Neural crest cell (in vitro differentiated cells): ENCODE measurements at places on chromosomes 6 and 20.

DNA sequence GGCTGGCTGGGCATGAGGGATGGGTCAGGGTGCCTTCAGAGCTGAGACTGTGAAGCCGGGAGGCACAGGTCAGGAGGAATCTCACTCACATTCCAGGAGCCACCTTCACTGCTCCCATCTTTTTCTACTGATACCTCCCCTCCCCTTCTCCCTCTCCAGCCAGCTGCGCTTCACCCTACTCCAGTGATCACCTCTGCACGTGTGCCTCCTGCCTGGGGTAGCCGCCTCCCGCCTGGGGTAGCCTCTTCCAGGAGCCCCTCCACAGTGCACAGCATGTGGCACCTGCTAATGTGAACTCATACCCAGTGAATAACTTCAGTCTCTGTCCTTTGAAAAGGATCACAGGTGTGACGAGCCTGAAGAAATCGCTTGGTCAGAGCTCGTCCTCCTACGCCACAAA is 232.6 kb downstream of the TMEM242 start:
- DNase-seq: no peak

GRCh38 chr20:41222703-41223102 is 85.4 kb downstream of the PLCG1 start:
- DNase-seq: no peak

DNA sequence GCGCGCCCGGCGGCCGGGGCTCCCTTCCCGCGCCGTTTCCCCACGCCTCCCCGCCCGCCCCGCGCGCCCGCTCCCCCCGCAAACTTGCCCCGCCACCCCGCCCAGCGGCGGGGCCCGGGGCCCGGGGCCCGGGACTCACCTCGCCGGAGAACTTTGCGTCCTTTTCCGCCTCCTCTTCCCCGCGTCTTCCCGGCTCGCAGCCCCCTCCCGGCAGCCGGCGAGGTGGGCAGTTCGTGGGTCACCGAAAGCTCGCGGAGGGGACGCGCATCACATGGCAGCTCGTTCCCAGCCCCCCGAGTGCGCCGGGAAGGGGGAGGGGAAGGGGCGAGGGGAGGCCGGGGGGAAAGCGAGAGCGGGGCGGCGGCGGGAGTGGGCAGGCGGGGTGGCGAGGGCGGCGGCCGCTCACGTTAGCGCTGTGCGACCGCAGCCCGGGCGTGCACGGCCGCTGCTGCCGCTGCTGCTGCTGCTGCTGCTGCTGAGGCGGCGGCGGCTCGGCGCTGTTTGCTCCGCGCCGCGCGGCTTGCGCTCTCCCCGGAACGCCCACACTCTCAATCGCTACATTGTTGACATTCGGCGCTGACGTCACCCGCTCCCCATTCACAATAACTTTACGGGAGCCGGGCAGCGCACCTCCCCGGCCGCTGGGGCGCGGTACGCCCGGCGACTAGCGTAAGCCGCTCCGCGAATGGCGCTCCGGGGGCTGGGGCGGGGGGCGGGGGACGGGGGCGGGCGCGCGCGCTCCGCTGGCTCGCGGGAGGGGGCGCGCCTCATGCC is at the start of gene BACH2:
Gene BACH2 (minus strand): TSS at position 503 of the 774 bp plus-strand sequence. CDS start 287,999 bp downstream, outside the sequence.
- peak; percentile 87 for DNase-seq

DNA sequence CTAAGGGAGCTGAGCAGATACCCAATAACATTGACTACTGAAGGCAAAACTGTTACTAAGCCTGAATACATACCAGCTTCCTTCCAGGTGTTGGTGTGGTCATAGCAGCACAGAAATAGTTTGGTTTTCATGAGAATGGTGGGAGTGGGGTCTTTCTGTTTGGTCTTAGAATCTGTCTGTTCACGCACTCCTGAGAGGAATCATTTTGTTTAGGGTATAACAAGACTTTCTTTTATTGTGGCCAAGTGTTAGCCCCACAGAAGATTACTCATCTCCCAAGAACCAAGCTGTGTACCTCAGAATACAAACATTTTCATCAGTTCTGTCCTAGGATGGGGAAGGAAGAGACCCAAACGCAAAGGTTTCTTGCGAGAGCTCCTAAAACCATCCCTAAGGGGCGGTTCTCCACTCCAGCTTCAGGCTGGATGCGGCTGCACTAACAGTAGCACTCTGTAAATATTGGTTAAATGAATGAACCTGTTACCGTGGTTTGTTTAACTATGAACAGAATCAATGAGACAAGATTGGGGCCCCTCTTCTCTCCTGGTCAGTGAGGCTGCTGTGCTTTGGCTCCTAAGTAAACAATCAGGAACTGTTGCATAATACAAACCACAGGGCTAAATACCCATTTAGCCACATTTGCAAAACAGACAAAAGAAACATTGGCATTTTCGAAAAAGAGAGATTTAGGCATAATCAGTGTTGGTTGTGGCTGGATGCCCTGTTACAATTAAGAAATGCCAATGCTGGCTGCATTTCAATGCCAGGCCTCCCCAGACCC is 44.9 kb downstream of the SNAP25 start:
- DNase-seq: no peak

DNA sequence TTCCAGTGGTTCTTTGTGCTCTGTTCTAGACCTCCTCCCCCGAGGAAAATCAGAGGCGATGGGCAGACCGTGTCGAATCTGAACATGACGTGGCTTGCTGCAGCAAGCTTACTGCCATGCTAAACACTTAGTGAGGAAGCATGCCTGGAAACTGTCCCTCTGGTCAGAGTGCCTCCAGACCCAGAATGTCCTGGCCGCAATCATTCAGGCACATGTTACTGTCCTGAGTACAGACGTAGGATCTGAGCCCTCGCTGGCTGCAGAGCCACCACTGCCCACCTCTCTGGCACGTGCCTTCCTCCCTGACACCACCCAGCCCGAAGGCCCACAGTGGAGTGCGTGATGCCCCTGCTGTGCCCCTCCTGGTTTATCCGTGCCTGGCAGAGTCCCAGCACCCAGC is 163.6 kb downstream of the SYNDIG1 start:
- no peak for DNase-seq

- DNase-seq: no peak
These were observed 103.0 kb upstream of the KCNK16 start for GRCh38 chr6:39425346-39426072.

DNA sequence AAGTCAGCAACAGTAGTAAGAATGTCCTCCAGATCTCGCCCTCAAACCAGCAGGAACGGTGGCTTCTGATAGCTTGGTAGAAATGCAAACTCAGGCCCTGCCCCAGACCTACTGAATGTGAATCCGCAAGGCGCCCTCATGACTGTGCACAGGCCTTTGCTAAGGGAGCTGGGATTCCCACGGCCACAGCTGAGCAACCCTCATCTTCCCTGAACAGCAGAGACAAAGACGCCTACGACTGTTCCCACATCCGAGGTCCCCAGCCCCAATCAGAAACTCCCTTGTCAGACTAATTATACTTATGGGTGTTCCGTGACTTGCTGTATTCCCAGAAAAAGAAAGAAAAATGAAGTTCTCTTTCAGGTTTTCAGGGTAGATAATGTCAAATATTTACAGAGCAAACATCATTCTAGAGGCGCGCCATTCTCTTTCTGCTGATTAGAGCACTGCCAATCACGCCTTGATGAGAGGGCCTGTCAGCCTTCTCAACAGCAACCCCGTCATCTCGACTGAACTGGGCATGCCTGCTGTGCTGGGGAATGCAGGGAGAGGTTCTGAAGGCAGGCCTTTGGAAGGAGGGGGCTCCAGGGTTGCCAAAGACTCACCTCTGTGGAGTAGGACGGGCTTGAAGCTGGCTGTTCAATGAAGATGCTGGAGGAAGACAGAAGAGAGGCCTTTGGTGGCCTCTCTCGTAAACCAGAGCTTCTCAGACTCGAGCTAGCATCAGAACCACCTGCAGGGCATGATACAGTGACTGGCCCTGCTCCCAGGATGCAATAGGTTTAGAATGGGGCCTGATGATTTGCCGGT is 79.9 kb downstream of the ZNF217 start:
- DNase-seq: no peak

DNA sequence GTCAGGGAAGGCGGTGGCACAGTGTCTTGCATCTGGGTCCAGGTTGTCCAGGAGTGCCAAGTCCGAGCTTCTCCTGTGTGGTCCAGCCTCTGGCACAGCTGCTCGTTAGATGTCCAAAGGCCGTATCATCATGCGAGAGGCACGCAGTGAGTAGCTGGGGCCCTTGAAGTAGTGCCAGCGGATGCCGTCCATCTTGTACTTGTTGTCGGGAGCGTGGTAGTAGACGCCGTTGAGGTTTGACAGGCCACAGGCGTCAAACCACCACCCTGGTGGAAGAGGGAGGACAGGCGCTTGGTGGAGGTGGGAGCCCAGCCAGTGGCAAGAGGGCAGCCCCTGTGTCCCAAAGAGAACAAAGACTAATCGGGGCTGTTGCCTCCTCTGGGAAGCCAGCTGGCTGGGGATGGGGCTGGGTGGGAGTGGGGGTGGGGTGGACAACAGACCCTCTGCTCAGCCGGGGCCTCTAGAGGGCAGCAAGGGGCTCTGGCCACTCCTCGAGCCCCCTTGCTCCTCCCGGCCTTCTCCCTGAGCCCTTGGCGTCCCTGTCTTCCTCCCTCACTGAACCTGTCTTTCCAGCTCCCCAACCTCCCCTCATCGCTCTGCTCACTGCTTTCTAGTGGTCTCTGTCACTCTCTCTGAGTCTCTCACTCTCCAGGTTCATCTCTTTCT is 39.5 kb downstream of the FAM110A start:
- DNase-seq: no peak

DNA sequence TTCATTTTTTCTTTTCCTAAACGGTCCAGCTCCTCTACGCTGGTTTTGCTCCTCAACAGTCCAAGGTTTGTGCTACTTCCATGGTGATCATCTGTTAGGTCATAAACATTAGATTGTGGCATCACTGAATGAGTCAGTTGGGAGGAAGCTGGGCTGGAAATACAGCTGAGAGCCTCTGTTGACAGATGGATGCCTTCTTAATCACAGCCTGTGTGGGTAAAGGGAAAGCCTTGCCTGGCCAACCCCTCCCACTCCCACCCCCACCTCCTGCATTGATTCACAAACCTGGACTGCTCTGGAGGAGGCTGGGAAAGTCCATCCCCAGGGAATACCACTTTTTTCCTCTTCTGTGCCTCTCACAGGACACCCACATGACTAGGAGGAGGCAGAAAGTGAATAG is 180.6 kb upstream of the CCN2 start:
- DNase-seq: no peak

- DNase-seq: no peak
These were observed 2.9 kb downstream of the AIG1 start for GRCh38 chr6:143063631-143064030.

GRCh38 chr20:57025666-57026224 is 240.7 kb downstream of the BMP7 start:
- DNase-seq: no peak

GRCh38 chr6:89792881-89793280 is 26.7 kb downstream of the MDN1 start:
- peak; percentile 18 for DNase-seq

DNA sequence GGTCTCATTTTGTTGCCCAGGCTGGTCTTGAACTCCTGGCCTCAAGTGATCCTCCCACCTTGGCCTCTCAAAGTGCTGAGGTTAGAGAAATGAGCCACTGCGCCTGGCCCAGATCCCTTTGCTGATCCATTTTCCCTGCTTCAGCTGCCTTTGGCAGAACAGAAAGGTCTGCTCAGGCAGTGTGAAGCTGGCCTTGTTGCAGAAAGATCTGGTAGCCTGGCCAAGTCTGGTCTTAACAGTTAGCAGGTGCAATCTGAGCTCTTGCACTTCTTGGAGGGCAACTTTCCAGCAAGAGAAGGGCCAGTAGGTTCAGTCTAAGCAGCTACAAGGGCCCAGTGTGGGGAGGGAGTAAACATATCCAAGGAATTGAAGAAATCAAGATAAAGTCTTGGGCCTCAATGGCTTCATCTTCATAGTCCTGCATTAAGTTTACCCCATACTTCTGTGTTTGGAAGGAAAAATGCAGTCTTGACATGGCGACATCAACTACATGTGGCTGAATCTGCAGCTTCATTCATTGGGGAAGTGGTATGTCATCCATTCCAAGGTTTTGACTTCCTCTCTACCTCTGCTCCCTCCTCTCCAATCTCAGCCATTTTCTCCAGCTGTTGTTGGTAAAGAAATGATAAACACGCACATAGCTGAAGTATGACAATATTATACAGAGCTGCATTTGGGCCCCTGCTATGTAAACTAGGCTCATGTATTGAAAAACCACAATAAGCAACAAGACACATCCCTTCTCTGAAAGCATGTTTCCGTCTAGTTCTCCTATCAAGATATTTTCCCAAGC is 39.0 kb upstream of the NEDD9 start:
- no peak for DNase-seq

DNA sequence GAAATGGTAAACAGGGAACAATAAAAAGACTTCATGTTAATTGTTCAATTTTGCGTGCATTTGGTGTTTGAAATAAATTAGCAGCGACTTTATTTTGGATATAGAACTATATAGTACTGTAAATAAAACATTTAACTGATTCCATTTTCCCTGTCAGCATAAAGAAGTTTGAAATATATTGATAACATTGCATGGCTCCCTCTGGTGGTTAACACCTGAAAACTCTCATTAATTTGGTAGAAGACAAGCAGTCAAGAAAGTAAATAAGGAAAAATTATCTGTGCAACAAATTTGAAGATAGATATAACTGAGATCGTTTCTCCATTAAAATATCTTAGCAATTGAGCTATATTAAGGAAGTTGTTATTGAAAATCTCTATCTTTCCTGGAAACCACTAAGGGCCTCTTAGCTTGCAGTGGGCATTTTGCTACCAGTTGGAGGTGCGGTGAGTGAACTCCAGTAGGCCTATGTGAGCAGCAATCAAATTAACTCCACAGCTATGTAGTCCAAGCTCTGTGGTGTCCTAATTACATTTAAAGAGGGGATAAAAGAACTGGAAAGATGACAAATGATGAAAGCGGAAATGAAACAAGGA is 435.7 kb upstream of the FKBP1C start:
- no peak for DNase-seq

DNA sequence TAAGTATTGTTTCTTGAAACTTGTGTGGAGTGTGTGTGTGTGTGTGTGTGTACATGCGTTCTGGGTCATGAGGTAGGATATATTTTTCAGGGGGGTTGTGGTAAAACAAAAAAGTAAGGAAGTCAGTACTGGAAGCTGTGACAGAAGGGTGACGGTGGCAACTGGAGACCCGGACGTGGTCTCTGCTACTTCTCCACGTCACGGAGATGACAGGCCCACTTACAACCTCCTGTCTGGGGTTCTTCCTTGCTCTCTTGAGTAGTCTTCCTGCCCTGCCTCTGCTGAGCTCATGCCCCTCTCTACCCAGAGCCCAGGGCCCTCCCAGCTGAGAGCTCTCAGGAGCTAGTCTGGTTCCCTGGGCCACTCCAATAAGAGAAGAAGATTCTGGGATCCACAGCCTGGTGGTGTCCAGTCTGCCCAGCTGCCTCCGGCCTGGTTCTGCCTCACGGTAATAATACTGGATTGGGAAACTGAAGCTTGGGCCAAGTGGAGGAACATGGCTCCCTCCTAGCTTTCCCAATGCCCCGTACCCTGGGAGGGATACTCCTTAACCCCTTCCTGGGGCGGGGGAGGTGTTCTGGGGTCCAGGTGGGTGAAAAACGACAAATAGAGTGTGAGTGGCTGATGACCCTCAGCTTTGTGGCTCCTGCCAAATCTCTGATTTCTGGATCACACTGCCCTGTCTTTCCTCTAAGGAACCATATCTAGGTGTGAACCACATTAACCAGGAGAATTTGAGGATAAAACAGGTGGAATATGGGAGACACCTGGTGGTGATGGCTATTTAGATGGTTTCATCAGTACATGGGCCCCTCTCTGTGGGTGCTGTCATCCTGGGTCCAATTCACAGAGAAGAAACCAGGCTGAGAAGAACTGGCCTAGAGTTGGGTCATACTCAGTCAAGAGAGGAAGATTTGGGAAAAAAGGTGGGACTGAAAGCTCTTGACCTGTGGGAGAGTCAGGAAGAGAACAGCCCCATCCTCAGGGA is 27.2 kb downstream of the VEGFA start:
- no peak for DNase-seq

- DNase-seq: no peak
These were observed 115.4 kb downstream of the TENT5A start for GRCh38 chr6:81636930-81637568.

- no peak for DNase-seq
These were observed 29.4 kb upstream of the CLIC5 start for GRCh38 chr6:46044881-46045617.
